Endothelial cell (in vitro differentiated cells): ENCODE measurements at places on chromosomes 13 and 19. TPM values are rescaled to one million over a fixed set of nuclear protein-coding genes. Genes with fewer than 3 reads are reported as not detected.

GRCh38 chr13:113002206-113002912, 33.3 kb downstream of the MCF2L start:
- peak; percentile 51 for DNase-seq

SAE1 gene
- 134 TPM for total RNA-seq

ZNF772 gene
- 19.1 TPM for total RNA-seq

RETN gene
- total RNA-seq, result not detected
